Activated naive CD4-positive, alpha-beta T cell treated with anti-CD3 and anti-CD28 coated beads, Interleukin-2, amount 50 U/mL, for 16 hours (primary cell): ENCODE measurements at places on chromosomes 1 and 21.

- DNase-seq, result no peak
Observed at GRCh38 chr1:39142401-39143060, 62.0 kb upstream of the MACF1 start.

DNA sequence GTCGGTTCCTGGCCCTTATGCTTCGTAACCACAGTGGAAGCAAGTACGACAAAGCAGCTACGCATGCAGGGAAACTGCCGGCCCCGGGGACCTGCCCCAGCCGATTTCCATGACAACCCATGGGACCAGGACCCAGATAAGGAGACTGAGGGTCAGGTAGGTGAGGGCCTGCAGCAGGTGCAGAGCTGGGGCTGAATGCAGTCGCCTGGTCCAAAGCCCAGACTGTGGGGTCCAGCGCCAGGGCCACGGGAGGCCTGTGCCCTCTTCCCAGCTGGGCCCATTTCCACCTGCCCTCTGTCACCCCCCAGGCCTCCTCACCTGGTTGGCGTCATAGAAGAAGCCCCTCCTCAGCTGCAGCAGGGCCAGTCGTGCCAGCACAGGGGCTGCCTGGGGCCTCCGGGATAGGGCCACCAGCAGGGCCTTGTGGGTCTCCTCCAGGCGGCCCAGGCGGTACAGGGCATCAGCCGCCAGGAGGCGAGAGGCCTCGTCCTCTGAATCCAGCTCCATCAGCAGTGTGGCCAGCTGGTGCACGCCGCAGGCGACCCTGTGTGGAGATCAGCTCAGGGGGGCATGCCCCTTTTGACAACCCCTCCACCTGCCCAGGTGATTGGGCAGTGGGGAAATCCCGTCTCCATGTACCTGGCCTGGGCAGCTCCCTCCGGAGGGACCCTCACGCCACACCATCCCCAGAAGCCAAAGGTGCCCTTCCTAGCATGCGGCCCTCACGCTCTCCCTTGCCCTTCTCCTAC lies 14.2 kb downstream of the TTC34 start:
- no peak for DNase-seq

DNA sequence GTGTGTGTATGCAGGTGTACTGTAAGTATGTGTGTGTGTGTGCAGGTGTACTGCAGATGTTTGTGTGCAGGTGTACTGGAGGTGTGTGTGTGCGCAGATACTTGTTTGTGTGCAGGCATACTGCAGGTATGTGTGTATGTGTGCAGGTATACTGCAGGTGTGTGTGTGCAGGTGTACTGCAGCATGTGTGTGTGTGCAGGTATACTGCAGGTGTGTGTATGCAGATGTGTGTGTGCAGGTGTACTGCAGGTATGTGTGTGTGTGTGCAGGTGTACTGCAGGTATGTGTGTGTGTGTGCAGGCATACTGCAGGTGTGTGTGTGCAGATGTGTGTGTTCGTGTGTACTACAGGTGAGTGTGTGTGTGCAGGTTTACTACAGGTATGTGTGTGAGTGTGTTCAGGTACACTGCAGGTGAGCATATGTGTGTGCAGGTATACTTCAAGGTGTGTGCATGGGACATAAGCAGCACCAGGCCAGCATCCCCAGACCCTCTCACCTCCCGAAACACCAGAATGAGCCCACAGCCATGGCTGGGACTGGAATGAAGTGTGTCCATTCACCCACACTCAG lies 97.5 kb downstream of the DMRTB1 start:
- no peak for DNase-seq

GRCh38 chr1:238675221-238675620 lies 711.1 kb upstream of the CHRM3 start:
- no peak for DNase-seq

- no peak for DNase-seq
Observed at GRCh38 chr1:116511459-116512019, 59.3 kb downstream of the CD58 start.

DNA sequence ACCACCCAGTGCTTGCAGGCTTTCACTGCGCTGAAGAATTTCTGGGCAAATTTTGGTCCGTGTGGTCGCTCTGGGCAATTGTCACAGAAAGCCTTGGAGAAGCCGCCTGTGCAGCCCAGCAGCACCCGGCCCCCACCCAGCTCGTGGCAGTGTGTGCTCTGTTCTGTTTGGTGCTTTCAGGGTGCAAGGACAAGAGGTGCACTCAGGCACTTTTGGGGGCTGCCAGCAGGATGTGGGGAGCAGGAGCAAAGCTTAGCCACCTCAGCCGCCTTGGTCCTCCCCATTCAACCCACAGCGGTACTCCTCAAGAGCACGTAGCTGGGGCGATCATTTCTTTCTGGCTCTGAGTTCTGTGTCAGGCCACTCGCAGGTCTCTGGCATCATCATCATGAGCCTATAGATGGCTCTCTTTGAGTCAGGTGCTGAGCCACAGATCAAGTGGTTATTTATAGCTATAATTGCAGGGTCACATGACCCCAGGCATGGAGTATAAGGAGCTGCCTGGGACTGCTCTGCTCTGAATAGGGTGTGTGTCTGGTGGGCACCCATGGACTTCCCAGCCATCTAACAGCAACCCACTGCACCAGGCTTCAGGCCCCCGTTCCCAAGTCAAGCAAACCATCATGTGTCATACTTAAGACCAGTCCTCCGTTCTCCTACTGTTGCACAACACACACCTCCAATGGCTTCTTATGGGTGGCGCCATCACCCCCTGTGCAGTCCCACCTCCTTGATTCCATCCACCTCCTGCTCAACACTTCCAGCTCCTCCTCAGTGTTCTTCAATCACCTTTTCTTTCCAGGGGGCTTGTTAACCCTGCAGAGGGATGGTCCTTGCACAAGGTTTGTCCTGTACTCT lies 18.1 kb upstream of the TENT5C start:
- DNase-seq, result no peak

GRCh38 chr1:245685111-245685810 lies 530.5 kb downstream of the KIF26B start:
- no peak for DNase-seq

DNA sequence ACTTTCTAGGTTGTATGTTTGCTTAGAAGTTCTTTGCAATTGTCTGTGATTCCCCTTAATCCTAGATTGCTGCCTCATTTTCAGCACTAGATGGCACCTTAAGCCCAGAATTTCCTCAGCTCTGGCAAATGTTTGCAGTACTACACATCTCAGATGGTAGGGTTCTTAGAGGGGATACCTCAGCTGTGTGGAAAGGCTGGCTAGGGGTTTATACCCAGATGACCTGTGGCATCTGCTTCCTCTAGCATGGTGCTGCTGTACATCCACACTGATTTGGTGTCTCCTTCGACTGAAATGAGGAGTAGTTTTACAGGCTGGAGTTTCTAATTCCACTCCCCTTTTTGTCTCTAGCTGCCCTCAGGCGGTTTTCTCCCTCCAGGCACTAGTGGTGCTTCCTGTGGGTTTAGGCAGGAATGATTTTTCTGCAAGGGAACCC lies 23.5 kb downstream of the ASB17 start:
- no peak for DNase-seq

GRCh38 chr1:226895644-226896043 lies 25.2 kb downstream of the PSEN2 start:
- DNase-seq, result no peak

GRCh38 chr1:80155371-80155770 lies 1148.8 kb upstream of the ADGRL4 start:
- no peak for DNase-seq

DNA sequence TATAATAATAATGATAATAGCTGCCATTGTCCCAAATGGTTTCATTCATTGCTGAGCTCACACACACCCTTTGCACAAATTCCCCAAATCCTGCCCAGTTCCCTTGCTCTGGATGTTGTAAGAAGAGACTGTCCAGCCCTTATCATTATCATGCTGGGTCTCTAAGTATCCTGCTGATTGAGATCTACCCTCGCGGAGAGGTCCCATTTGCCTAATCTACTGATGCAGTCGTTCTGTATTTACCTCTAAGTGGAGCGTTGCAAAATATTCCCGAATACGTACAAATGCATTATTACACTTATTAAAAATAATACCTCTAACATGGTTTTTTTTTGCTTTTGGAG lies 51.2 kb downstream of the TNFRSF8 start:
- DNase-seq, result no peak

DNA sequence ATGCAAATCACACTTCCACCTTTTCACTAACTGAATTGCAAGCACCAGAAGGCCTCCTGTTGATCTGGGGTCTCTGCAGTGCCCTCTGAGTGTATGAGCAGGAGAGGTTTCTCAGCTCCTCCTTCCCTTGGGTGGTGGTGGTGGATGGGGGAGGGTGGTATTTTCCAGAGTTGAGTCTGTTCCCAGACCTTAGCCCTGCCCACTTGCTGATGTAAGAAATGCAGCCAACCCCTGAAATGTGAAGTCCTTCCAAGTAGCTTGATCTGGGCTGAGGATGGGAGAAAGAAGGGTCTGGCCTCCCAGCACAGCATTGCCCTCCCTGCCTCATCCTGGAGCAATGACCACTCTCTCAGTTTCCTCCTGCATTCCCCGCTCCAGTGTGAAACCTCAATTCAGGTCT lies 6.3 kb upstream of the FOXD2 start:
- DNase-seq, result no peak

DNA sequence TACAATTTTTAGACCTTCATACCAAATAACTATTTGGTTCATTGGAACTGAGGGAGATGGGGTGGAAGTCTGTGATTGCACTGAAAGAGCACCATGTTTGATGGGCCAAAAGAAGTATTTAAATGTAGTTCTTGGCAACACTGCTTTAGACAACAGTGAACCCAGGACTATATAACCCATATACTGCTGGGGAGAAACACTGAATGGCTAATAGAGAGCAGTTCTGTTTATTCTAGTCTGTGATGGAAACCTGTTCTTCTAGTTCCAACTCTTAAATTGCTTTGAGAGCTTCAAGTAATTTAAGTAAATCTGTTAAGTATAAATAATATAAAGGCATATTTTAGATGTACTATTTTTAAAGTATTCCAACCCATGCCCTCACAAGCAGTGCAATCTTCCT lies 96.3 kb downstream of the NIBAN1 start:
- DNase-seq, result no peak

GRCh38 chr1:184624626-184625025 lies 130.0 kb downstream of the EDEM3 start:
- no peak for DNase-seq

- no peak for DNase-seq
Observed at GRCh38 chr1:38053416-38054091, 7.0 kb upstream of the POU3F1 start.

DNA sequence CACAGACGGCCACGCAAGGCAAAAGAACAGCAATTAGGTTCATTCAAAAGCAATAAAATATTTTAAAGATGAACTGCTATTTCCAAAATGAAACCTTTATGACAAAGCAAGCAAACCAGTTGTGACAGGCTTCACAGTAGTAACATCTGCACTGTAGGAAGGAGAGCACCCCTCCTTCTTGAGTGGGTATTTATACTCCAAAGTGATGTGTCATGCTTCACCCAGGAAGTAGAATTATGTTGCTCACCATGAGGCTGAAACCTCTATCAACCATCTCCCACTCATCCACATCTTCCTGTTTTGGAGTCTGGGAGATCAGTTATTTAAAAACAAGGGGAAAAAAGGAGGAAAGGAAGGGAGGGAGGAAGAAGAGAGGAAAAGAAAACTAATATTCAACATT lies 885 bp downstream of the OR2T10 start:
- no peak for DNase-seq

DNA sequence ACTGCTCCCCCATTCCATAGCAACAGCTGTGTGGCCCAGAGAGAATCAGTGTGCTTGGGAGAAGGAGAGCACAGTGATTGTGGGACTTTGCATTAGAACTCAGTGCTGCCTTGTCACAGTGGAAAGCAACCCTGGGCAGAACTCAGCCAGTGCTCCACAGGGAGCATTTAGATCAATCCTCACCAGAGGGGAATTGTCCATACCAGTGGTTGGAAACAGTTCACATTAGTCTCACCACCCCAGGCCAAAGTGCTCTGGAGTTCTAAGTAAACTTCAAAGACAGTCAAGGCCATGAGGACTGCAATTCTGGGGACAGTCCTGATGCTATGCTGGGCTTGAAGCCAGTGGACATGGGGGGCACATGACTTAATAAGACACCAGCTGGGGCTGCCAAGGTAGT lies 12.9 kb upstream of the SMAP2 start:
- DNase-seq, result no peak

GRCh38 chr1:110053552-110054428 lies 16.7 kb downstream of the ALX3 start:
- peak; percentile 71 for DNase-seq

- peak; percentile 3 for DNase-seq
Observed at GRCh38 chr1:109762039-109762585, 1.6 kb downstream of the EPS8L3 start.

GRCh38 chr1:66383168-66383567 lies 150.8 kb upstream of the SGIP1 start:
- no peak for DNase-seq

DNA sequence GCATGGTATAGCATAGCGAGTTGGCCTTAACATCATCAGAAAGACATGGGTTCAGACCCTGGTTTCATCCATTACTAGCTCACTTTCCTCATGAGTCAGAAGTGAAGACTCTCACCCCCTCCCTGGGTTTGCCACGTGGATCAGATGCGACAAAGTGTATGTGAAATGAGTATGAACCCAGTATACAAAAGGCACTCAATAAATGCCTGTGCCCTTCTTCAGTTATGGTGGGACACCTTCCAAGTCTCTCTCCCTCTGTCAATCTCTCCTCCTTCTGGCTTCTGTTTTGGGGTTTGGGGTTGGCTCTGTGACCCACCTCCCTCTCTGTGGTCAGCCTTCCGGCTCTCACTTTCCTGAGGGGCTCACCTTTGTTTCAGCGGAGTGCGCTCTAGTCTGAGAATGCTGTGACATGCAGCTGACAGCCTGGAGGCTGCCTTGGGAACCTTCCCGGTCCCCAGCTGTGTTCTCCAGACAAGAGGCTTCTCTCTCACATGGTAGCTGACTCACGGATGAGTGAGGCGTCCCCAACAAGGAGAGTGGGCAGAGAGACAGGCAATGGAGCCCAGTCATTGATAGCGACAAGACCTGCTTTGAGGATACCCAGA lies 155.0 kb upstream of the EDN2 start:
- DNase-seq, result peak; percentile 49

DNA sequence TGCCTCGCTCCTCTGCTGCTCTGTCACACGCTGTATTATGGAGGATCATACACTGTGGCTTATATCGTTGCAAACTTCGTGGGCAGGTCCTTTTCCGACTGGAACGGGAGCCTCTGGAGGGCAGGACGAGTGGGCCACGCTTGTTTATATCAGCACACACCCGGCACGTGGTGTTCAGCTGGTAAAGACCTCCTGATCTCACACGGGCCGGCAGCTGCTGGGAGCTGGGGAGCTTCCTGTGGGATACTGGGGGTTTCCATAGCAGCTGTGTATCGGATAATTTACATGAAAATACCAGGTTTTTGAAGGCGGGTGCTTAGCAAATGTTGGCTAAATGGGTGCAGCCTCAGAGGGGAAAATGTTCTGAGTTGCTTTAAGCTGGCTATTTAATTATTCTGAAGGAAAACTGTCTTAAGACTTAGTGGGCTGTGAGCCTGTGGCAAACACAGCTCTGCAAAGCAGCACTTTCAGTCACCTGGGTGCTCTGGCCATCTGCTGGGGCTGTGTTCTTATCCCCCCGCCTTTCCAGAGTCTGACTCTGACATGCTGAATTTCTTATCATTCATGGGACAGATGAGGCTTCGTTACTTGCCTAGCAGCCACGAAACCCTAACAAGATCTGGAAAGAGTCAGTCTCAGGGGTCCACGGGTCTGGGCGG lies 103.6 kb upstream of the GCLM start:
- no peak for DNase-seq
